ENCODE measurements at places on chromosomes 7 and 10.

GRCh38 chr7:80637911-80638765 is at the start of gene CD36:
Gene CD36 (plus strand): TSS chr7:80638642. CDS start chr7:80646741, 8,099 bp downstream.
- H3K27me3 ChIP-seq = no peaks in the 10 kb centered on the region
- no peaks in the 10 kb centered on the region for H3K4me1 ChIP-seq
- no peaks in the 10 kb centered on the region for H3K36me3 ChIP-seq
- no peak within 1 kb of the TSS for H3K4me3 ChIP-seq
- no peak for DNase-seq
- H3K27ac ChIP-seq = no peak within 1 kb of the TSS

GRCh38 chr10:101013365-101013825 is 13.8 kb downstream of the LZTS2 start:
- peaks cover 22% of the 10 kb centered on the region for H3K4me1 ChIP-seq
- DNase-seq = no peak
- H3K27ac ChIP-seq = peak overlapping the region; percentile 14

GRCh38 chr7:38907066-38907465 is 1.9 kb downstream of the VPS41 start:
- H3K36me3 ChIP-seq = no peaks in the 10 kb centered on the region
- peaks cover 8% of the 10 kb centered on the region for H3K4me1 ChIP-seq
- no peaks in the 10 kb centered on the region for H3K27me3 ChIP-seq
- no peak overlapping the region for H3K4me3 ChIP-seq
- no peak overlapping the region for H3K27ac ChIP-seq

DNA sequence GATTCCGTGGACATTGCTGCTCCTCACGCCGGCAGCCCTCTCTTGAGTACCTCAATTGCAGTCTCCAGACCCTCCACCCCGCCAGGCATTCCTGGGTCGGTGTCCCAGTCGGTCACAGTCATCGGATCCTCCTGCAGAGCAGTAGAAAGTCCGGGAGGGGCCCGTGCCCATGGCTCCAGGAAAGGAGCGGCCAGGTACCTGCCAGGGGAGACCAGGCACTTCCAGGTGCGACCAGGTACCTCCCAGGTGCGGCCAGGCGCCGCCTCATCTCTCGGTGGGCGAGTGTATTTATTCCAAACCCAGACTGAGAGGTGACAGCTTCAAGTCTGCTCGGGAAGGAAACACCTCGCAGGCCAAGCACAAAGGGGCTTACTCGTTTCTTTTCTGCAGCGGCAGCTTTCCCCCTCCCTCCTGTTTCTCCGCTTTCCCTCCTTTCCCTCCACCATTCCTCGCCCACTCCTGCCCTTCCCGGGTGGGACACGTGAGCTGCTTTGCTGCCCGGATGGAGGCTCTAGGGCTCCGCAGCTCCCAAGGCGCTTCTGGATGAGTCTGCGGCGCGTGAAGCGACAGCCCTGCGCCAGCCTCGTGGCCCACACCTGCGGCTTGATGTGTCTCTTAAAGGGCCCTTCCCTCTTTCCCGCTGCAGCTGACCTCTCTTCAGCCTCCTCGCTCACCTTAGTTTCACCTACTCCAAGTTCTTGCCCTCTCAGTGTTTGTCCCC is 39.4 kb upstream of the AGK start:
- H3K4me1 ChIP-seq = no peaks in the 10 kb centered on the region
- H3K4me3 ChIP-seq = peak overlapping the region; percentile 6
- no peak for DNase-seq
- no peak overlapping the region for H3K27ac ChIP-seq
- no peaks in the 10 kb centered on the region for H3K27me3 ChIP-seq
- H3K36me3 ChIP-seq = no peaks in the 10 kb centered on the region

DNA sequence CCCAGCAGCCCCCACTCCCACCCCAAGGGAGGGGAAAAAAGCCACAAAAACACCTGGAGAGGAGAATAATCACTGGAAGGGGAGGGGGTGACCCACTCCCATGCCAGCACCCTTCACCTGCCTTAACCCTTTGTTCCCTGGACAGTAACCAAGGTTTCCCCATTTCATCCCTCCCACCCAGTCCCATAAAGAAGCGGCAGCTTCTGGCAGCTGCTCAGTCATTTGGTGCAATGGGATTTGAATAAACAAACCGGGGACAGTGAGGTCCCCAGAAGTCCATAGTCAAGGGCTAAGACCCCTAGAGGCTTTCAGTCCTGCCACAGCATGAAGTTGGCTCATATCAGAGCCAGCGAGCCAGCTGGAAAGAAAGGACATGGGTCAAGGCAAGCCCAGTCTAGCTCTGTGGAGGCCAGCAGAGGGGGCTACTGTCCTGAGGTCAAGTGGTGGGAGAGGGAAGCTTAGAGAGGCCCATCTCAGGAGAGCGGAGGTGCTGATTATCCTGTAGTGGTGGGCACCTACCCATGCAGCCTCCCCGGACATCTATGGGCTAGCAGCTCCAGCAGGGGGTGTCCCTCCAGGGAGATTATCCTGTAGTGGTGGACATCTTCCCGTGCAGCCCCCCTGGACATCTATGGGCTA is 58.9 kb upstream of the LBX1 start:
- no peak overlapping the region for H3K4me3 ChIP-seq
- no peak overlapping the region for H3K27ac ChIP-seq
- H3K4me1 ChIP-seq = peaks cover 26% of the 10 kb centered on the region

DNA sequence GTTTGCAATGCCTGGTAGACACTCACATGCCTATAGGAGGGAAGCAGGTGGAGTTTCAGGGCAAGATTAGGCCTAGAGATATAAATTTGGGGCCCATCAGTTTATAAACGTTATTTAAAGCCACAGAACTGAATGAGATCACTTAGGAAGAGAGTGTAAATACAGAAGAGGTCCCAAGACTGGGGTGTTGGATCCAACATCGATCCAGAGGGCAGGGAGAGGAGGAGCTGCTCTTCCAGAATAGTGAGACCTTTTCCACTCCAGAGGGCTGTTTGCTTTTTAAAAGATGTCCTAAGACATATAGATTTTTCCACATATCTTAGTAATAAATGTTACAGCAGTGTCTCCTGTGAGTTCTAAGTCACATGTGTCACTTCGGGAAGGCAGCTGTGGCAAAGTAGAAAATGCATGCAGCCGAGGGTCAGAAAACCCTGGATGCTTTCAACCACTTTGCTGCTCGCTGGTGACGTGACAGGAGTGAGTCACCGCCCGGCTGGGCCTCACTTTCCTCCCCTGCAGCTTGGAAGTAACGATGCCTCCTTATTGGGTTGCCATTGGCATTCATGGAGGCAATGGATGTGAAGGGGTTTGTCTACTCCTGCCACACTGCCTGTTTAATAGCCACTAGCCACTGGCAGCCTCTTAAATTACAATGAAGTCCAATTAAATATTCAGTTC is 95.4 kb downstream of the TRIL start:
- H3K4me3 ChIP-seq = no peak overlapping the region
- no peak overlapping the region for H3K27ac ChIP-seq
- H3K27me3 ChIP-seq = no peaks in the 10 kb centered on the region
- H3K36me3 ChIP-seq = no peaks in the 10 kb centered on the region
- no peaks in the 10 kb centered on the region for H3K4me1 ChIP-seq
- DNase-seq = no peak

- H3K4me3 ChIP-seq = peak overlapping the region; percentile 38
- peak overlapping the region; percentile 93 for H3K27ac ChIP-seq
- no peaks in the 10 kb centered on the region for H3K36me3 ChIP-seq
- peaks cover 99% of the 10 kb centered on the region for H3K4me1 ChIP-seq
Observed at GRCh38 chr10:69334302-69335062, 56.2 kb downstream of the HK1 start.

DNA sequence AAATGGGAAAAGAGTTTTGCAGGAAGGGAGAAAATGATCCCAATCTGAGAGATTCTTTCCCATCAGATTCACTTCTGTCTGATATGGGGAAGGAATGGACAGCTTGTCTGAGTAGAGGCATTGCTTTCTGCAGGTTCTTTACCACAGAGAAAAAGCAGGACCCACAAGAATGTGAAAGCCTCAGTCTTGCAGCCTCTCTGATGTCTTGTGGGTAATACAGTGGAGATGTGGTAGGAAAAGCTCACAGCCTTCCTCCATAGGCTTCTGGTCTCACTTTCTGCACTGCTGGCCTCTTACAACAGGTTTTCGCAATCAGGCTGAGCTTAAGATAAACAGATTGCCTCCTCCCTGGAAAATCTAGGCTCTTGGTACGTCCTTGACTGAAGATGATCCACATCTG is 551 bp downstream of the IFIT1 start:
- no peaks in the 10 kb centered on the region for H3K27me3 ChIP-seq
- peak overlapping the region; percentile 88 for H3K4me3 ChIP-seq
- peaks cover 27% of the 10 kb centered on the region for H3K4me1 ChIP-seq
- peak overlapping the region; percentile 81 for H3K27ac ChIP-seq
- no peaks in the 10 kb centered on the region for H3K36me3 ChIP-seq

- no peak overlapping the region for H3K27ac ChIP-seq
- no peak for DNase-seq
Observed at GRCh38 chr10:119643306-119644204, 7.6 kb upstream of the BAG3 start.

DNA sequence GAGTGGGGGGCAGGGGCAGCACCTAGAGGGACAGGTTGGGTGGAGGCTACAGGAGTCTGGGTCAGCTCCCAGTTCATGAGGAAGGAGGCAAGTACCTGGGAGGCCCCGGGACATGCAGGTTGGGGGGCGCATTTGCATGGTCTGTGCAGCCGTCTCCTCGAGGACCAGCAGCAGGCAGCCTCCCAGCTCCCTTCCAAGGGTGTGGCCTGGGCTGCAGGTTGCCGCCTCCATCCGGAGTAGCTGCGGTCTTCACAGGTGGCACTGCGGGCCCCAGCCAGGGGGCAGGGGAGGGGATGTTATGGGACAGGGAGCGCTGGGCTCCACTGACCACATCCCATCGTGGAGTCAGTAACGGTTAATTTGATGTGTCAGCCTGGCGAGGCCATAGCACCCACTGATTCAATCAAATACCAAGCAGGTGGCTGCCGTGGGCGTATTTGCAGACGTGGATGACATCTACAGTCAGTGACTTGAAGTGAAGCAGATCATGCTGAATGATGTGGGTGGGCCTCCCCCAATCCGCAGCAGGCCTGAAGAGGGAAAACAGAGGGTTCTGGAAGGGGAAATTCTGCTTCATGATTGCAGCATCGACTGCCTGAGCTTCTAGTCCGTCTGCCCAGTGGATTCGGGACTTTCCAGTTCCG is 81.6 kb downstream of the PRKAG2 start:
- no peak overlapping the region for H3K27ac ChIP-seq
- H3K4me3 ChIP-seq = no peak overlapping the region
- no peaks in the 10 kb centered on the region for H3K27me3 ChIP-seq
- H3K4me1 ChIP-seq = peaks cover 8% of the 10 kb centered on the region

GRCh38 chr7:158609313-158609974 is 21.8 kb upstream of the PTPRN2 start:
- H3K4me3 ChIP-seq = no peak overlapping the region
- no peaks in the 10 kb centered on the region for H3K36me3 ChIP-seq
- no peaks in the 10 kb centered on the region for H3K4me1 ChIP-seq
- H3K27ac ChIP-seq = no peak overlapping the region

- H3K36me3 ChIP-seq = peaks cover 9% of the 10 kb centered on the region
- H3K27me3 ChIP-seq = no peaks in the 10 kb centered on the region
- H3K4me1 ChIP-seq = no peaks in the 10 kb centered on the region
- H3K4me3 ChIP-seq = no peak overlapping the region
Observed at GRCh38 chr7:39695852-39696586, 72.6 kb downstream of the RALA start.

DNA sequence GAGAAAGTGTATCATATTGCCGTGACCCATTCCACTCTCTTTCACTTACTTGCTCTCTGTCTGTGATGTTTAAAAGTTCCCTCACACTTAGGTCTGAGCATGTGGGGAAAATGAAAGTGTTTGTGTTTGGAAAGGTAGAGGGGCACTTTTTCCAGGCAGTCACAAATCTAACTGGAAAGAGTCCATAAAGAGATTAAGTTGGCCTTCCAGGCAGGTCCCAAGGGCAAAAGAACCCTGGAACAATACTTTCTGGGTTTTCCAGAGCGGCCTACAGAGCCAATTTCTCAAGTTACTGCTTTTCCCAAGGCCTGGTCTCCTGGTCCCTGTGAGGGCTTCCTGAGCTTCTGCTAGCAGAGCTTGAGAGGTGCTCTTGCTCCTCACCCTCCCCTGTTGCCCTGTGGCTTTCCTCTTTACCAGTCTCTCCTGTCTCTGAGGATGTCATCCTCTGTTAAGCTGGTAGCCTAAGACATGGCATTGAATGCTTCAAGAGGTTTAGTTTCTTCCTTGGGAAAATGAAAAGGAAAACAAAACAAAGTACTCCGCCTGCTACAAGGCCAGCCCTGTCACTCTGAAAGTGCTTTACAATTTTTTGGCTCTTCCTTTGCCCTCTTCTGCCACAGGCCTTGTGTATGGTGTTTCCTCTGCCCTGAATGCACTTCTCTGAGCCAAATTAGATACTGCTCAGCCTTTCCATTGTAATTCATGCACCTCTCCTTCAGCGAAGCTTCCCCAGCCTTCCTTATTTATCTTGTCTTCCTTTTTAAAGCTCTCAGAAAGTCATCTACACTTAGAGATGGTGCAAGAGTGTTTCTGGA is 20.1 kb downstream of the TES start:
- no peaks in the 10 kb centered on the region for H3K36me3 ChIP-seq
- no peaks in the 10 kb centered on the region for H3K27me3 ChIP-seq
- peak overlapping the region; percentile 32 for H3K4me3 ChIP-seq
- peak overlapping the region; percentile 72 for H3K27ac ChIP-seq
- DNase-seq = no peak
- peaks cover 94% of the 10 kb centered on the region for H3K4me1 ChIP-seq

GRCh38 chr7:87480386-87480785 is 4.9 kb upstream of the ABCB4 start:
- H3K4me1 ChIP-seq = peaks cover 4% of the 10 kb centered on the region
- DNase-seq = no peak
- H3K4me3 ChIP-seq = no peak overlapping the region
- H3K36me3 ChIP-seq = no peaks in the 10 kb centered on the region

DNA sequence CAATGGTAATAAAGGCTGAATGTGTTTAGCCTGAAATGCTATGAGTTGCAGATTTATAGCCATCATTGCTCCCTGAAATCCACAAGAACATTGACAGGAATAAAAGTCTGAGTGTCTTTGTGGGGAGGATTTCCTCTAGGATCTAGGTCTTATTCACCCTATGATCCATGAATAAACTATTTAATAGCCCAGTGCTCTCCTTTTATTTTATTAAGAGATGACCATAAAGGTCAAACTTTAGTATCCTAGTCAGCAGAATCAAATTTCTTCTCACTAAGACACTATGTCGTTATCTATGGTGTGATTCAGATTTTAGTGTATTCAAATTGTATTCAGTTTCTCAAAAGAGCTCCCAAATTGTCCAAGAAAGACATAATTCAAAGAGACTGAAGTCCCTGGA is 67.8 kb upstream of the AKR1E2 start:
- no peak for DNase-seq
- no peaks in the 10 kb centered on the region for H3K4me1 ChIP-seq
- no peak overlapping the region for H3K4me3 ChIP-seq
- no peaks in the 10 kb centered on the region for H3K36me3 ChIP-seq
- H3K27me3 ChIP-seq = no peaks in the 10 kb centered on the region

- H3K36me3 ChIP-seq = no peaks in the 10 kb centered on the region
- H3K4me3 ChIP-seq = no peak overlapping the region
- H3K4me1 ChIP-seq = peaks cover 50% of the 10 kb centered on the region
- no peak for DNase-seq
- H3K27ac ChIP-seq = peak overlapping the region; percentile 49
- H3K27me3 ChIP-seq = no peaks in the 10 kb centered on the region
Observed at GRCh38 chr10:124649214-124649613, 95.0 kb downstream of the FAM53B start.

GRCh38 chr10:126034586-126034985 is 138.2 kb downstream of the FANK1 start:
- no peak overlapping the region for H3K4me3 ChIP-seq
- no peak for DNase-seq
- H3K36me3 ChIP-seq = no peaks in the 10 kb centered on the region
- H3K27me3 ChIP-seq = no peaks in the 10 kb centered on the region
- no peak overlapping the region for H3K27ac ChIP-seq
